ENCODE measurements at places on chromosomes 3 and 15. TPM values are rescaled to one million over a fixed set of nuclear protein-coding genes. Genes with fewer than 3 reads are reported as not detected.

Gene CELF6
- total RNA-seq, result not detected

Gene SNX22
- total RNA-seq, result 1.3 TPM

Gene CYP1A1
- 1.2 TPM for total RNA-seq

Gene MORC1
- not detected for total RNA-seq

Gene ROPN1
- total RNA-seq, result not detected

Gene TRIM42
- total RNA-seq, result not detected

Gene SLC38A3
- not detected for total RNA-seq

Gene ALDH1A3
- total RNA-seq, result 52.1 TPM

Gene ABI3BP
- total RNA-seq, result 14.5 TPM

Gene COL6A5
- not detected for total RNA-seq

Gene UBA3
- total RNA-seq, result 83.5 TPM

Gene KBTBD8
- total RNA-seq, result 5.9 TPM

Gene SENP5
- 44.5 TPM for total RNA-seq

Gene CAMP
- total RNA-seq, result not detected

Gene WHAMM
- 3.2 TPM for total RNA-seq

Gene GCSAM
- not detected for total RNA-seq

Gene SLC51B
- not detected for total RNA-seq

Gene TGM5
- not detected for total RNA-seq

Gene RCCD1
- 9.5 TPM for total RNA-seq

Gene TMEM40
- total RNA-seq, result not detected

Gene CTDSPL
- 57.4 TPM for total RNA-seq

Measured in pulmonary artery endothelial cell (primary cell).